Cerebellar cortex (tissue), 1 donor: ENCODE measurements at places on chromosomes 16 and 17.

- DNase-seq = no peak
Observed at GRCh38 chr17:12859520-12859919, 70.2 kb downstream of the ARHGAP44 start.

GRCh38 chr16:76268824-76269223 lies 8.4 kb upstream of the CNTNAP4 start:
- no peak for DNase-seq

- no peak for DNase-seq
Observed at GRCh38 chr17:32586666-32587065, 99.9 kb downstream of the CDK5R1 start.

GRCh38 chr17:73199751-73200317 lies 7.0 kb downstream of the COG1 start:
- DNase-seq = no peak

GRCh38 chr17:77675411-77675810 lies 283.1 kb upstream of the TNRC6C start:
- no peak for DNase-seq

DNA sequence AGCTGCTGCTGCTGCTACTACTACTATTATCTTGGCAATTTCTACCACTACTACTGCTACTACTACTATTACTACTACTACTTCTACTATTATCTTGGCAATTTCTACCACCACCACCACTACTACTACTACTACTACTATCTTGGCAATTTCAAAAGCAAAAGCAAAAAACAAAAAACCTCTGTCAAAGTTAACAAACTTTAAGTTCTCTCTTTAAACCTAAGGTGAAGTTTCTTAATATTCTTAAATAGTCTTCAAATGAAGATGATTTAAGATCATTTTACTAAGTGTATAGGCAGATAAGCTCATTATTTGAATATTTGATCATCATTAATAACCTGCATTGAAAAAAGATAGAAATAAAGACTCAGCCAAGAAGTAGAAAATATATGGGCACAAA lies 118.5 kb downstream of the BRIP1 start:
- DNase-seq = no peak

- DNase-seq = no peak
Observed at GRCh38 chr16:87216148-87216840, 100.9 kb downstream of the C16orf95 start.

DNA sequence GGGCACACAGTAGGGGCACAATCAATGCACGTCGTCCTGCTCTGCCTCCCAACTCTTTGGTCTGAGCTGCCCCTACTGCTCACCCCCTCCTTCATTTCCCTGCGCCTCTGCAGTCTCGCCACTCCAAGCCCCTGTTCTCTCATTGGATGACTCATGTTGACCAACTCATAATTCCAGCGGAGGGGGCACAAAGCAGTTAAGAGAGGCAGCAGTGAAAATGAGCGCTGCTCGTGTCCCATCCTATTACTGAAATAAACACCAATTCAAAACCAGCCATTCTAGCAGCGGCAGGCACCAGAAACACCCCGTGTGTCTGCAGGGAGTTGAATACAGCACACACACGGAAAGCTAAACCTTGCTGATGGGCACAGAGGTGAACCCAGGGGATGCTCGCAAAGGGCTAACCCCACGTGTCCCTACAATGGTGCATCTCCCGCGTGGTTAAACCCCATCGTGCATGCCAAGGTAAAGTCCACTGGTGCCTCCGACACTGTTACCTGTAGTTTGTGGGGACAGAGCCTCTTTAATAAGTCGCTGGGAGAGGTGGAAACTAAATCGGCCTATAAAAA lies 310.4 kb downstream of the XYLT1 start:
- DNase-seq = no peak
